ENCODE measurements at places on chromosomes 2 and 18.

- DNase-seq, result no peak
These were observed 21.4 kb downstream of the EN1 start for GRCh38 chr2:118826093-118826492.

GRCh38 chr2:236745420-236746210, 176.0 kb downstream of the ACKR3 start:
- DNase-seq, result no peak

- no peak for DNase-seq
These were observed 323.7 kb downstream of the LRRTM1 start for GRCh38 chr2:79980816-79981215.

- no peak for DNase-seq
These were observed 905.6 kb downstream of the SOCS6 start for GRCh38 chr18:71194438-71194837.

GRCh38 chr2:140504601-140505000, 1626.2 kb downstream of the LRP1B start:
- DNase-seq, result no peak

DNA sequence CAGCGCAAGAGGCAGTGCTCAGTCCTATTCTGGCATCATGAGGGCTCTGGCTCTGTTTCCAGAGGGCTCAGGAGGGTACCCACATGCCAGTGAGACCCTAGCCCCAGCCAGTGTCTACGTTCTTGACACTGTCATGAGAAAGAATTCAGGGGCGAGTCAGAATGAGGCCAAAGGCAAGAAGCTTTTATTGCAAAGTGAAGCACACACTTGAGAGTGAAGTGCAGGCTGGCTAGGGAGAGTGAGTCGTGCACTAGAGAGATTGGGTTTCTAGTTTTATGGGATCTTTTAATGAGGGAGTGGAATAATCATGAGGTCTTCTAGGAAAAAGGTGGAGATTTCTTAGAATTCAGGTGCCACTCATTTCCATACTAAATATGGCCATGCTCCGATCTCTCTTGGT, 164.1 kb downstream of the DCDC2C start:
- no peak for DNase-seq

GRCh38 chr18:48394176-48394575, 15.0 kb downstream of the ZBTB7C start:
- no peak for DNase-seq

DNA sequence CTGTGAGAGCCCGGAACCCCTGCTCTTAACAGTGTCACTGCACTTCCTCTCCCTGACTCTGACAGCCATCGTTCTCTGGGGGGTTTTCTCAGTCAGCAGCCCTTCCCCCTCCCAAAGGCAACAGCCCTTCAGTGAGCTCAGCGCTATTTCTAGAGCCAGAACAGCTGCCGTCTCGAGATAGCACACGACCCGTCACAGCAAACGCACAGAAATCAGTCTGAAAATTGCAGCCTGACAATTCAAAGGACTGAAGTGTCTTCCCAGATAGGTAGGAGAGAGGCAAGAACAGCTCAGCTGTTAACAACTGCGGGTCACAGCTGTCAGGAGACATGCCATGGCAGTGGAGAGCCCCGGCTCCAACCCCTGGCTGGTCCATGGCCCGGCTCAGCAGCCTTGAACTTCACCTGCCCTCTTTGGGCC, 45.4 kb downstream of the ST8SIA5 start:
- DNase-seq, result no peak

GRCh38 chr2:44362207-44363015, 664 bp downstream of the CAMKMT start:
- DNase-seq, result peak; percentile 48

- DNase-seq, result no peak
These were observed 23.3 kb downstream of the SCG2 start for GRCh38 chr2:223578846-223579245.

- DNase-seq, result peak; percentile 27
These were observed 180.5 kb downstream of the DIS3L2 start for GRCh38 chr2:232142049-232142448.

DNA sequence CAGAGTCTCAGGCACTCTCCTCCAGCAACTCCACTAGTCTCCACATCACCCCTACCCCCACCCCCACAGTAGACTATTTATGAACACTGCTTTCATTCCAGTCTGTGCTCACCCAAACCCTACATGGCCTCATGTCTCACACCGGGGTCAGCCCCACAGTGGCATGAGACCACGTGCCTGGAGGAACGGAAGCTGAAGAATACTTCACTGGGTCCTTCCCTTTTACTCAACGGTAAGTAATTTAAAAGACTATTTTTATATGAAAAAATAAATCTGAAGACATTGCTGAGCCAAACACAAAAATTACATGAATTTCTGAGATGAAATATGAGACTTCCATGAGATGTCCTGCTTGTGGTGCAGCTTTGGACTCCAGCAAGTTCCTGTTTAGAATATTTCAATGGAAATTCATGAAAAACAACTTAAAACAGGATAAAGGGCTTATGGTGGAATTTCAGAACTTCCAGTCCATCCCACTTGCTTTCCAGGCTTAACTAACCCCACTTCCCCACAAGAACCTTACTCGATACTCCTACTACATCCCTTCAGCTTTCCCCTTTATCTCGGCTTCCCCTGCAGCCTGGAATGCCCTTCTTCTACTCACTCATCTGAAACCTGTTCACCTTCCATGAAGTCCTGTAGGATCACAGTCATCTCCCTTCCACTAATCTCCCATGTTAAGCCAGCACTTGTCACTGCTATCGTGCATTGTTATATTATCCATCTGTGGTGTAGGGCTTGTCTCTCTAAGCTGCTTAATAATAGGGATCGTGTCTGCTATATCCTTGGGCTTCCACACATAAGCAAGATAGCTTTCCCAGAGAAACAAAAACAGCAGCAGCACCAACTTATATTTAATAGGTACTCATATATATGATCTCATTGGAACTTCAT, 47.9 kb downstream of the SLC14A1 start:
- no peak for DNase-seq

DNA sequence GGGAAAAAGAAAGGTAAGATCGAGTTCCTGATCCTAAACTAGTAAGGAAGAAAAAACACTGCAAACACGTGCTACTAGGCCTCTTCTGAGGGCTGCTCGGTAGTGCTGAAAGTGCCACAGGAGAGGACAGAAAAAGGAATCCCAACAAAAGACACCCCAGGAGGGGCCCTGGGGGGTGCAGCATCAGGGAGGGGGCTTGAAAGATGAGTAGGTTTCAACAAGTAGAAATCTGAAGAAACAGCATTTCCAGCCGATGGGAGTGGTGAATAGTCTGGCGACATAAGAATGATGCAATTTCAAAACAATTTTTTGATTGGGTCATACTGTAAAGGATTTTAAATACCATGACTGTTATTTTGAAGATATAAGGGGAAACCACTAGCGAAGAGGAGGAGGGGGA, 98.6 kb downstream of the NOL10 start:
- no peak for DNase-seq

Measured in stimulated activated CD4-positive, alpha-beta T cell treated with anti-CD3 and anti-CD28 coated beads, Interleukin-2, amount 100 ng/mL, for 24 hours (primary cell).